Coronary artery (tissue), 2 donors: ENCODE measurements at places on chromosomes 3 and 15.

GRCh38 chr3:141828890-141829289 is 47.6 kb upstream of the ATP1B3 start:
- DNase-seq = no peak

GRCh38 chr15:85748729-85749128 is 46.0 kb downstream of the KLHL25 start:
- peak; percentile 70 for DNase-seq

DNA sequence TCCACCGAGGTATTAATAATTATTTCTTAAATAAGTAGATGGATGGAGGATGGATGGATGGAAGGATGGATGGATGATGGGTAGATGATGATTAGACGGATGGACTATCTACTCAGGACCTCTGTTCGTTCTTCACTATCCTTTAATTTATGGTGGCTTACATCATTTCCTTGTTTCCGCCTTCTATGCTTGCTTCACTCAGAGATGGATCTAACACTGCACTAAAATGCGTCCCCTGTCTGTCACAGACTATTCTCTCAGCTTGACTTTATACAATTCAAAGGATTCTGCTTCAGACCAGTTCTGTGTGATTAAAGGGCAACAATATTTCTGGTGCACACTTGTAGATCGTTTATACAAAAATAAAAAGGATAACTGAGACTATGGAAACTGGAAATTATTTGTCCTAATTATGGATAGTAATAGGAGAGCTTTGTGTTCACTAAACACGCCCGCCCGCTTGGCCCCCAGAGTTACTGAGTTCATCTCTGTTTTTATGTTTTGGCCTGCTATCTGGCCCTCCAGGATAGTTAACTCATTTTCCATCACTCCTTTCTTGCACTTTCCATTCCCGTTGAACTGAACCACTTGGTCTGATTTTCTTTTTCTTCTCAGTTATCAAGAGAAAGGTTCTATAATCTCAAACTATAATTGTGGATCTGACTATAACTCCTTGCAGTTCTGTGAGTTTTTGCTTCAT is 41.4 kb upstream of the CA12 start:
- DNase-seq = no peak

GRCh38 chr3:136584728-136585127 is 167.4 kb downstream of the STAG1 start:
- no peak for DNase-seq

- DNase-seq = no peak
Measured at GRCh38 chr3:12895391-12896062, 54.2 kb upstream of the RPL32 start.

- DNase-seq = no peak
Measured at GRCh38 chr3:136733317-136733833, 18.8 kb downstream of the STAG1 start.

DNA sequence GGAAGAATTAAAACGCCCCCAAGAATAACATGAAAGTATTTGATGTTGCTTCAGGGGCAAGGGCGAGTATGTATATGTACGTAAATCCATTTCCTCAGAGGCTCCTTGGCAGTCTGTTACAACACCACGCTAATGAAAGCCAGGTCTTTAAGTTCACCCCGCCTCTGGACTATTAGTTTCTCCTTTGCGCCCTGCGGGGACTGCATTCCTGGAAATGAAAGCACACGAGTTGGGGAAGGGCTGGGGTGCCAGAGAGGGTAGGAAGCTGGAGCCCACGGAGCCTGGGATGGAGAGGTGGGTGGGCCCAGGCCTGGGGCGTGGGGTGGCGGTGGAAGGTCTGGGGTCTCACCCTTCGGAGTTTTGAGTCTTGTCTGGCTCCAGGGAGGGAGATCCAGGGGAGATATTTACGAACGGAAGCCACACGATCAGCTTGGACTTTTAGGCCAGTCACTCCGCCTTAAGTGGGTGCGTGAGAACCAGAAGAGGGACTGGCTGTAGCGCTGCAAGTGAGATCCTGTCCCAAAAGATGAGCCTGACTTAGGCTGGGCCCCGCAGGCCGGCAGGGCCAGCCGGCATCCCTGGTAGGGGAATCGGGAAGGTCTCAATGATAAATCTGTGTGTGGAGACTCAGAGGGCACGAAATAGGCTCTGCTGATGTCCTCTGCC is 1.6 kb upstream of the PLCL2 start:
- no peak for DNase-seq

DNA sequence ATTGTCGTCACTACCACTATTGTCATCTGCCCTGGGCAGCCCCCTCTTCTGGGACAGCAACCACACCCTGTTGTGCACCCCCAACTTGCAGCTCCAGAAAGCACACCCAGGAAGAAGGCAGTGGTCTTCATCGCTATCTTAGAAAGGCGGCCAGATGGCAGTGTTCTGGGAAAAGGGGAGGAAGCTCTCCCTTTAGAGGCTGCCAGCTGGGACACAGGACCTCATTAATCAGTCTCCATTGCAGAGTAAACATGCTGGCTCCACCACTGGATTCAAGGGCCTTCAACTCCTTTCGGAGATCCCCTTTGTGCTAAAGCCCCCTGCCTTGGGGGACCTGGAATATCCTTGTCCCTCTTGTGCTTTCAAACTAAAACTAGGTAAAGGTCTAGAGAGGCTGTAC is 199.3 kb upstream of the LINGO1 start:
- no peak for DNase-seq

GRCh38 chr3:155233213-155233612 is 60.3 kb downstream of the STRIT1 start:
- DNase-seq = peak; percentile 87

- DNase-seq = no peak
Measured at GRCh38 chr3:127978636-127979035, 63.6 kb downstream of the KBTBD12 start.

GRCh38 chr3:32460031-32460749 is 42.5 kb downstream of the CMTM6 start:
- no peak for DNase-seq

DNA sequence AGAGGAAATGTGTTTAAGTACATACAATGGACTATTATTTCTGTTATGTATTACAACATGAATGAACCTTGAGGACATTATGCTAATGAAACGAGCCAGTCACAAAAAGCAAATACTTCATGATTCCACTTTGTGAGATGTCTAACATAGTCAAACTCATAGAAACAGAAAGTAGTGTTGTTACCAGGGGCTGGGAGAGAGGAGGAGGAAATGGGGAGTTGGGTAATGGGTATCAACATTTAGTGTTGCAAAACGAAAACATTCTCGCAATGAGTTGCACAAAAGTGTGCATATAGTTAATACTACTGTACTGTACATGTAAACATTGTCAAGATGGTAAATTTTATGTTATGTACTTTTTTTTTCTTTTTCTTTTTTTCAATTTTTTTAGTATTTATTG is 194.3 kb downstream of the IL5RA start:
- DNase-seq = no peak

DNA sequence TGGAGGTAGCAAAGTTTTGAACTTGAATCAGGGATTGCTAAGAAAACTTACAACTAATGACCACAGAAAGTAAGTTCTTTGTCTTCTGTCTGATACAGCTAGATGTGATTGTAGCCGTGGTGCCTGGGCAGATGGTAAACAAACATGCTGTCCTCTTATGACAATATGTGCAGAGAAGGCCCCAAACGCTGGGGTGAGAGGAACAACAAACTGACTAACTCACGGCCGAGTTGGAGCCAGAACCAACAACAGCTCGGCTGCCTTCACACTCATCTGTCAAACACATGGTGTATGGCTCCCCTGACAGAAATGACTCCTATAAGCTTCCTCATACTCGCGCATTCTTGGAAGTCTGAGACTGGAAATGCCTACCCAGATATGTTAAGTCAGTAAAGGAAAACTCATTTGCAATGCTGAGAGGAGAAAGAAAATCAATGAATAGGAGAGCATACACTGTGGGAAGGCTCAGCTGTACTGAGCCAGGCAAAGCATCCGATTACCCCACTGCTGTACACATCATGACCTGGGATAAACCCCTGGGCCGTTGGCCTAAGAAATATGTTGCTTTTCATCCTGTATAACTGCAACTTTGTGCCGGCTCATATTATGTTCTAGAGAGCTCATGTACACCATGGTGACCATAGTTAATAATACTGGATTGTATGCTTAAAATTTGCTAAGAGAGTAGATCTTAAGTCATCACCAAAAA is 5.7 kb downstream of the THBS1 start:
- no peak for DNase-seq

- DNase-seq = no peak
Measured at GRCh38 chr15:32651229-32651837, 9.8 kb downstream of the SCG5 start.

DNA sequence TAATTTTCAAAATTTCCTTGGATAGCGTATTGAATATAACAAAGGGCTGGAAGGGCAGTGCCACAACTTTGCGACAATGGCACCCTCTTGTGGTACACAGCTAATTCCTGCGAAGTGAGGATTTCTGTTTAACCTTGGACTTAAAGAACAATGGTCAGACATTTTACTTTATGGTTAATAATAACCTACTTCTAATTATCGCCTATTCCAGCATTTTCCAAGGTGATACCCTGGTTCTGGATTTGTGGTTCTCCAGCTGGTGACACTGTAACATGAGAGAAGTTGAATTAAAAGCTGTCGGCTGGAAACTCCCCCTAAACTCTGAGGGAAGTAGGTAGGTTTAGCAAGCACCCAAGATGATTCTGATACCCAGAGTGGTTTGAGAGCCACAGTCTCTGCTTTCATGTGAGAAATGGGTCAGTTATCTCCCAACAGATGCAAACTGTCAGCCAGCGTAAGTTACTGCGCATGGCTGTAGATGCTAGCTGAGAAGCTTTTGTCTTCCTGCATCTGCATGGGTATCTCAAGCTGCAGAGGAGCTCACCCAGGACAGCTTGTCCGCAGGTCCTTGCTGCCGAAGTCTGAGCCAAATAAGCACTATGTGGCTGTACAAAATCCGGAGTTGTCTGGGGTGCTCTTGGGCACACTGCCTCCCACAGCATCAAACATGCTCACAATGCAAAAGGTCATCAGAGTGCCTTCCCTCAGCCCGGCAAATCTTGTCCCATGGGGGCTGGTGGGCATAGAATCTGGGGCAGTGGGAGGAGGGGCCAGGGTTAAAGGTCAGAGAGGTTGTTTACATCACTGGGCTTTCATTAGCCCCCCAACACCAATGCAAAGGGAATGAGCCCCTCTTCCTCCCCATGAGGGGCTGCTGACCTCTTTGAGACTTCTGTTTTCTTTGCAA is 6.6 kb upstream of the CHSY1 start:
- DNase-seq = peak; percentile 64

- DNase-seq = no peak
Measured at GRCh38 chr15:89122505-89123180, 34.4 kb downstream of the ABHD2 start.

DNA sequence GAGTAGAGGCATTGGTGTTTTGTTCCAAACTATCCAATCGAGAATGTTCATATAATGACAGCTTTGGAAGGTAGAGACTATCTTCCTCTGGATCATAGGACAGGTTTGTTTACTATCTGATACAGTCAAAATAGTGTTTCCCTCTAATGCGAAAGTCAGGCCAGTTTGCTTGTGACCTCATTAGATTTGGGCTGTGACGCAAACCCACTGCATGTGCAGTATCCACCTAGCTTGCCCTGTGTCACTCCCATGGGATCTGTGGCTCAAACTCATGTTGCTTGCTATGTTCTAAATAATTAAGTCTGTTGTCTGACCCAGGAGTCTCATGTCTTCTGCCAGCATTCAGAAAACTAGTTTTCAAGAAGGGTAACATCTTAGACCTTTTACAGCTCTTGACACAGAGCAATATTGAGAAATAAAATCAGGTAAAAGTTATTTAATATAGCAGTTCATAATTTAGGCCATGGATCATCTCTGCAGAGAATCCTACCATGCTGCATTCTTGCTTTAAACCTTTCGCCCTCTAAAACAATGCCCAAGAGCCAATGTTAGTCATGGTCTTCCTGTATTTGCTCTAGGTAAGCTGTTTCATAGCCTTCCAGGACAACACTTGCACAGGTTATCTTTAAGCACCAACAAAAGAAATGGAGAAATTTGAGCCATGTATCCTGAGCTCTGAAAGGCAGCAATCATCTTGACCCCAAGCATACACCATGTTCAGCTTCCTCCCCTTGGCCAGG is 26.4 kb downstream of the NIT2 start:
- DNase-seq = no peak

- no peak for DNase-seq
Measured at GRCh38 chr3:50265571-50265970, 3.4 kb upstream of the SEMA3B start.

GRCh38 chr15:45773149-45773548 is 138.3 kb downstream of the SQOR start:
- DNase-seq = no peak

DNA sequence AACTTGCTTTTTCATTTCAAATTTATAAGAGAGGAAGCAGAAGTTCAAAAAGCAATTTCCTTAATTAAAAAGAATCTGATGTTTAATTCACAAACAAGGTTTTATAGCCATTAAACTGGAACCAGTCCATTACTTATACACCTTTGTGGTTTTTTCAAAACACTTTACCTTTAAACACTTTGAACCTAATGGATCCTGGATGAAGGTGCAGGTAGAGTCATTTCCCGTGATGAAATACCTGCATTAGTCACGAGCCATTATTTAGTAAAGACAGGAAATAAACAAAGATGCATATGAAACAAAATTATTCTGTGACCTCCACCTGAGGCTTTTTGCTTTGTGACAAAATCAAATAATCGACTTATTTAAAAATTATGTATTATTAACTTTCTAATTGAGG is 341.7 kb upstream of the UBE2E2 start:
- DNase-seq = no peak

DNA sequence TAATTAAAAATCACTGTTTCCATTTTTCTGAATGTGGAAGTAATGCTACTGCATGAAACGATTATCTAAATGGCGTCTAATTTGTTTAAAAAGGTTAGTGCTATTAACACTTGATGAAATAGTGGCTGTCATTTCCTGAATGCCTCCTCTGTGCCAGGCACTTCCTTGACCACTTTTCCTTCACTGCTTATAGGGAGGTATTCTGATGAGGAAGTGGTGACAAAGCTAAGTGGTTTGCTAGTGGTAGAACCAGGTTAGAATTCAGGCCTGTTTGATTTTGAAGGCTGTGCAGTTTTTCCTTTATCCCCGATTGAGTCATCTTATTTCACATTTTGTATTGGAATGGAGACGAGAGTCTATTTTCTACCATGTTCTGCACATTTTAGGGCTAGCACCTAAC is 119.0 kb downstream of the USP13 start:
- DNase-seq = no peak

GRCh38 chr15:44719293-44719999 is 8.1 kb downstream of the B2M start:
- DNase-seq = no peak

DNA sequence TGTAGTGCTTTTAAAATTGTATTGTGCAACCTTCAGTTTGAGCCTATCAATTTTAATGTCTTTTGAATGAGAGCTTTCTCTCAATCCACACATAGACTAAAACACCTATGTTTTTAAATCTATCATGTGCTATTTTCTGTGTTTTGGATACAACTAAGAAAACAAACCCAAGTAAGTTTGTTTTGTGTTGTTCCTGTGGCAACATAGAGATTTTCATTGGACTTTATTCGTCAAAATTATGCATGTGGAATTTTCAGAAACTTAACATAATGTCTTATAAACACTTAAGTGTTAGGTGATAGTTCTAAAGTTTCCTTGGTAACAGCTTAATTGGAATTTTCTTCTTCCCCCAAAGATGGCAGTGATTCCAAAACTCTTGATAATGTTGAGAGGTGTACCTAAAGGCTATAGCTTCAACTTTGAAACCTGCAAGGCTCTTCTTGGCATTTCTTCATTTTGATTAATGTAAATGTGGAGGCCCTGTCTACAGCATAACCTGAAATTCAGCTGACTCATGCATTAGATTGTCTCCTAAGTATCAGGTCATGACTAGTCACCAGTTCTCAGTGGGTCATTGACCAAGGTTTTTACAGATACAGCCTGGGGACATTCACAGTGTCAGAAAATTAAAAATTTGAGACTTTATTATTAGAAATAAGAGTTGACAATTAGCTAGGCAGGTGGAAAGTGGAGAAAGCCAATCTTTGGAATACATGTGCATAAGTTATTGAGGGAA is 44.4 kb downstream of the COL6A5 start:
- DNase-seq = no peak
